MG63 (cell line): ENCODE measurements at places on chromosomes 2 and 18.

DNA sequence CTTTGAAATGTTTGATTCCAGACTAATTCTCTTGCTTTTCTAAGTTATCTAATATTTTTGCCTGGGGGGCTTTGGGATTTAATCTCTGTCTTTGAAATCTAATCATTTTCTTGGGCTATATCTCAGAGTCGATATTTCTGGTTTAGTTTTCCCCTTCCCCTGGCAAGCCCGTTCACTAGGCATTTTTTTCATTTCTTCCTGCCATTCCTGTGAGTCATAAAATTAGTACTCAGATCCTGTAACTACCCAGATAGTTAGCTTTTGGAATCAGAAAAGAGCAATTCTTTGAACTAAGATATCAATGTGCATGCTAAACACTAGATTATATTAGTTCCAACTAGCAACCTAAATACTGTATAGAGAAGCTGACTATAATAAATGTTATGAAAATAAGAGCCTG is 29.4 kb upstream of the RNF149 start:
- DNase-seq, result no peak

DNA sequence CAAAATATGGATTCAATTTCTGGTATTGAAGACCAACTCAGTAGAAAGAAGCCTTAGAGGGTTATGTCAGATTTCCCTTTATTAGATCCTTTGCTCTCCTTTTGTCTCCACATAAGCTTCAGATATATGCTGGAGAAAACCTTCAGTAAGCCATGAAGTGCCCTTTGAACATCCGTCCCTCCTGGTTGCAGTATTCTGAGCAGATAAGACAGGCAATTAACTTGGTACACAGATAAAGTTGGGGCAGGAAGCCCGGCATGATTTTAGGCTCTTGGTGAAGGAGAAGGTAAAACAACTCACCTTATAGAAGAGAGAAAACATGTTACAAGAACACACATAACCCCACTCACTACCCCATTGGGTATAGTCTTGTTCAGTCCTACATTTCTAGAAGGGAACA is 76.4 kb downstream of the SRD5A2 start:
- DNase-seq, result no peak

GRCh38 chr2:74080346-74080745 is 67.4 kb downstream of the BOLA3 start:
- no peak for DNase-seq

DNA sequence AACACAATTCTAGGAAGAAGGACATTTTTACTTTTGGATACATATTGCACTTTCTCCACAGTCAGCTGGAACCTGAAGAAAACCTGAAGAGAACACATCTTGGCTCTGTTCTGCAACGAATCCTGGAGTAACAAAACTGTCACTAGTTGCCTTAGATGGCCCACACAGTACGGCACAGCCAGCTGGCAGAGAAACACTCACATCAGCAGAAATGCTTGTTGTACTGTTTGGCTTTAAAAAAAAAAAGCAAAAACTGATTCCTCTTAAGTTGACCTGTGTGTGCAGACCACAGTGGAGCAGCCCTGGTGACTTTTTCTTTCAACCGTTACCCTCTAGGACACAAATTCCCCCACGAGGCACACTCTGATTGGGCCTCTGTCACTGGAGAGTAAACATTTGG is 152.3 kb upstream of the TWIST2 start:
- no peak for DNase-seq

DNA sequence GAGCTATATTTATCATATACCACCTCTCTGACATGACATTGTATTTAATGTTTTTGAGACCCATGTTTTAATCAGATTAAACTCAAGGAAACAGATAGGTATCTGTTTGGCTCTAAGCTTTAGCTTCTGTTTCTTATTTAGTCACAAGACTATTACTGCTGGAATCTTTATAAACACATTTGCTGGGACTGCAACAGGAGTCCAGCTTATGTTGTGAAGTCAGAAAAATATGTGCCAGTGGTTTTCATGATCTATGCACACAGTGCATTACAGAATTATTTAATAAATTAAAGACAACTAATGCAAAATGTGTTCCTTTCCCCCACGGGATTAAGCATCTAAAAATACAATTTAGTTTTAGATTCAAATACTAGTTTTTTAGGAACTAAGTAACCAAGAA is 338.9 kb downstream of the ZEB2 start:
- DNase-seq, result no peak

GRCh38 chr2:69780921-69781320 is 39.0 kb downstream of the ANXA4 start:
- DNase-seq, result no peak

DNA sequence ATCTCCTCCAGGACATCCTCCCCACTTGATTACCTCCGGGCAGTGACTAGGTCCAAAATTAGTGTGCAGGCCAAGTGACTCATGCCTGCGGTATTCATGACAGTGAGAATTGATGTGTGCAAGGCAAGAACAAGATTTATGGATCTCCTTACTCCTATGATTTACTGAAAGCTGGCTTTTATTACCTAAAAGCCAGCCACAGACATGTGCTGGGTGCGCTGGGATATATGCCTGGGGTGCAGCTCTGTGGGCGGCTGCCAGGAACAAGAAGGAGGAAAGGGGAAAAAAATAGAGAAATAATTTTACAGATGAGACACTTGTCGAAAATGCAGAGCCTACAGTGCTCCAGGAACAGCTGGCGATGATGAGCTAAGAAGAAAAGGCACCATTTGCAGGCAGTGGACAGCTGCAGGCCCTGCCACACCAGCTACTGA is 359.3 kb downstream of the CMPK2 start:
- DNase-seq, result peak; percentile 87

DNA sequence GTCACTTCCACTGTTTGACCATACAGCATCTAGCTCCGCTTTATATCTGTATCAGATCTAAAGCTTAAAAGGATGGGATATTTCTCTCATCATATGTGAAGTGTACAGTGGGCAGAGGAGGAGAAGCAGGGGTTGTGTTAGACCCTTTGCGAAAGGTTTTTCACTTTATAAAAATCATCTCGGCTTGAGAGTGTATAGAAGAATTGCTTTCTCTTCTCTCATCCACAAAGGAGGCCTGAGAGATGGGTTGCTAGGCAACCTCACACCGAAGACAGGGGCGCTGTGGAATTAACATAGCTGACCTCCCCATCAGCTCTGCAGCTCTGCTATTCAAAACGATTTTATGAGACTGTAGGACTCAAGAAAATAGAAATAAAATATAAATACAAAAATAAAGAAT is 70.2 kb upstream of the GALNT3 start:
- DNase-seq, result no peak

DNA sequence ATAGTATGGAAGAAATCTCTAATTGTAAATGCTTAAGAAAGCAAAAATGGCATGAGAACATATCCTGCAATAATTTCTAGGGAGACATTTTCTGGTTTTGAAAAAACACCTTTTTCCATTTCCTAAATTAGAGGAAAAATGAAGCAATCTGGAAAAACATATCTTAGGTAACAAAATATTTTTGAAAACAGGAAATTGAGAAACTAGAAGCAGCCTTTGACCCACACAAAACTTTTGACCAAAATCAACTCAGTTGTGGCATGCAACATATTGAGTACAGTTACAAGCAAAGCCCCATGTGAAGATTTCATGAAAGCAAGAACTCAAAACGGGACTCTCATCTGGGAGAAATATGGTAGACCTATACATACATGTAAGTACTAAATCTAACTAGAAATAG is 28.6 kb upstream of the CHAC2 start:
- DNase-seq, result no peak

- no peak for DNase-seq
Observed at GRCh38 chr2:1929962-1930361, 185.6 kb upstream of the PXDN start.

GRCh38 chr2:85053802-85054201 is 79.4 kb upstream of the TCF7L1 start:
- peak; percentile 61 for DNase-seq

GRCh38 chr2:31414601-31415241 is at the start of gene XDH:
Gene XDH (minus strand): TSS chr2:31414742. CDS start chr2:31414666, 76 bp downstream.
- DNase-seq, result no peak

- DNase-seq, result no peak
Observed at GRCh38 chr2:70926042-70926441, 9.7 kb upstream of the ATP6V1B1 start.

GRCh38 chr2:105557021-105557920 is 158.4 kb upstream of the FHL2 start:
- no peak for DNase-seq

DNA sequence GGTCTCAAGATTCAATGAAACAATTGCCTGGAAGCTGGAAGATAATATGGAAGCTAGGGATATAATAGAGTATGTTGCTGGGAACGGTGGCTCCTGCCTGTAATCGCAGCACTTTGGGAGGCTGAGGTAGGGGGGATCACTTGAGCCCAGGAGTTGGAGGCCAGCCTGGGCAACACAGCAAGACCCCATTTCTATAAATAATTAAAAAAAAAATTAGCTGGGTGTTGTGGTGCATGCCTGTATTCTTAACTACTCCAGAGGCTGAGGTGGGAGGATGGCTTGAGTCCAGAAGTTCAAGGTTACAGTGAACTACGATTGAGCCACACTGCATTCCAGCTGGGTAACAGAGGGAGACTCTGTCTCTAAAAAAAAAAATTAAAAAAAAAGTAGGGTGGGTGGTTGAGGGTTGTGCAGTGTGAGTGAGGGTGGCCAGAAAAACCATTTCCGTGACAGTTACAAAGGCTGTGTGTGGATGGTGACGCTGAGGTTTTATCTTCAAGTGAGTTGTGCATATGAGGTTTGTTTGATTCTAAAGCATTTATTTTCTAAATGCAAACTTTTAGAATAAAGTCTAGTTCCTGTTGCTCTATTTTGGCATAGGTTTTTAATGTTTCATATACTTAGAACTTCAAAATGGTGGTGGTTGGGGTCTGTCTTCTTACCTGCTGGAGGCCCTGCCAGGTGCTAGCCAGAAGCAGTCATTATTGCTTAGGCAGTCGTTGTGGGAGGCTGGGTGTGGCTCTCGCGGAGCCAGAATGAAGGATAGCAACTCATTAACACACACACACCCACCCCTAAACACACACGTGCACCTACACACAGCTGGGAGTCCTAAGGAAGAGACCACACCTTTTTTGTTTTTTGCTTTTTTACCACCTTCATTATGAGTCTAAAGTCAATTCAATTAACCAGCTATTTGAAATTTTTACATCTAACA is 4.7 kb upstream of the IL1R2 start:
- DNase-seq, result no peak

- no peak for DNase-seq
Observed at GRCh38 chr2:120972286-120972685, 236.6 kb downstream of the GLI2 start.

GRCh38 chr2:47636176-47636575 is 146.8 kb upstream of the MSH6 start:
- no peak for DNase-seq

GRCh38 chr2:120624738-120625446 is 110.8 kb upstream of the GLI2 start:
- DNase-seq, result no peak

- DNase-seq, result no peak
Observed at GRCh38 chr2:113132414-113133021, 5.1 kb downstream of the IL1RN start.

DNA sequence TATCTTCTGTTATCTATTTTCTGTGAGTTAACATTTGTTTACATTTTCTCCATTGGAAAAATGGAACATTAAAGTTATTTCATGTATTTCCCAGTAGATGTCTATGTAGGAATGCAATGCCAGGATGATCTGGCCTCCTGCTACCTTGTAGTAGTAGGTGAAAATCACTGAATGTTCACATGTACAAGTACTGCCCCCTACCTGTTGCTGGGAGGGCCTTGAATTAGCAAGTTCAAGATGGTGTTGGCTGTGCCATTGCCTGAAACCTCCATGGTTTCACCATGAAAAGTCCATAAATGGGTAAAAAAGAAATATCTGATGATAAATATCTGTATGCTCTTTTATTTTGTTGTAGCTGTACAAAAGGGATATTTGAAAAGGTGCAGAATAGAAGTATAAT is 30.7 kb downstream of the XRCC5 start:
- no peak for DNase-seq

DNA sequence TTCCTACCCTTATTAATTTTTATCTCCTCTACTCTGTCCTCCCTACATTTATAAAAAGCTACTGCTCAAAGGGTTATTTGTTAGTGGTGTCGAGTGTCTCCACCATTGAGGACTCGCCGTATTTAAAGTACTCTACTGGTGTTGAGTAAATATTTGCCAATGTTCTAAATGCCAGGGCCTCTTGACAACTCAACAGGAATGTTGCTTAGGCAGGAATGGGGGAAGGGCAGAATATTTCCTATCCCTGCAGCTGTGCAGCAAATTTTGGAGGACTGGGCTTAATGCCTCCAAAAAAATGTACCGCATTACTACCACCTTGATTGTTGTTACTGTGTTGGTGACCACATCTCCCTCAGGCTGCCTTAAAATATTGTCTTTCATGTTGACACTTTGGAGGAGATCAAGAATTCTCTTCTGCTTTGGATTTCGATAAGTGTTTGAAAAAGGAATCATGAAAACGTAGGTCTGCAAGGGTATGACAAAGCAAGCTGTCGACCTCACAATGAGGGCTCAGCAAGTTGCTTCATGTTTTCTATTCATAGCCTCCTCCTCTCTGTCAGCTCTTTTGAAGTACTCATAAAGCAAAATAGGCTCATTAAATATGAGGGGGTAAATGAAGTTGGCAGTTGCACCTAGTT is 84.3 kb downstream of the EFEMP1 start:
- no peak for DNase-seq

DNA sequence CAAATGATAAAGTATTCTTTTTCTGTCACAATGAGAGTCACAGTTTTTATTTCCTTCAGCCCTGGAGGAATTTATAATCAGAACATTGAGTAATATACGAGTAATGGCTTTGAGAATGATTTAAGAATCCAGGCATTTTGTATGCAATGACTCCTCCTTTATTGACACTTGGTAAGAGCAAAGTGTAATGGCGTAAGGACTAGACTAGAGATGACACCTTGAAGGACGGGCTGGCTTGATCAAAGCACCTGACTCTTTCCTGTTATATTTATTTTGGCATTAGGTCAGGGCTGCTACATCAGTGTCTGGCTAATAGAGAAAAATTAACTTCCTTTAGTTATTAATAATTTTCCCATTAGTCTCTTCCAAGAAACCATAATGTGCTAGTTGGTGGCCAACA is 482.4 kb upstream of the GCFC2 start:
- no peak for DNase-seq

DNA sequence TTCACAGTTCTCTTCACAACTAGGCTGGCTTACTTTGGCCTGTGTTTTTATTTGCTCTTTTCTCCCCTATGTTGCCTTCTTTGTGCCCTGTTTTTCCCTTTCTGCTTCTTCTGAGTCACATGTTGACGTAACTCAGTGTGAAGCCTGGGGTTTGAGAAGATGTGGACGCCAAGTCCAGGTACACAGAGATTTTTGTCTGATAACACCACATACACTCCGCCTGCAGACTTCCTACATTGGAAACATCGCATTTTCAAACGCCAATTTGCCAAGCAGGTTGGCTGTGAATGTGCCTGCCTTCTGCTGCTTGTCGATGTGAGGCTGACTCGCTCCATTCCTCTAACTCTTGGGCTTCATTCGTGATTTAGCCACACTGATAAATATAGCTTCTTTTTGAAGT is 62.6 kb upstream of the FN1 start:
- DNase-seq, result peak; percentile 17

GRCh38 chr2:224417361-224417729 is 15.4 kb upstream of the FAM124B start:
- no peak for DNase-seq

GRCh38 chr18:56637711-56638231 is 621 bp downstream of the TXNL1 start:
- DNase-seq, result no peak

GRCh38 chr18:36762074-36762473 is 66.7 kb downstream of the TPGS2 start:
- DNase-seq, result no peak

- peak; percentile 64 for DNase-seq
Observed at GRCh38 chr2:37566517-37566981, 104.9 kb downstream of the CDC42EP3 start.
